ENCODE measurements at places on chromosomes 12 and 14.

- DNase-seq: no peak
These were observed 21.5 kb upstream of the FAM181A start for GRCh38 chr14:93905623-93906022.

GRCh38 chr14:24051176-24051788, 527 bp upstream of the CARMIL3 start:
- no peak for DNase-seq

- peak; percentile 29 for DNase-seq
These were observed 274.7 kb downstream of the DAD1 start for GRCh38 chr14:22314183-22314820.

GRCh38 chr14:105328070-105328677, 13.6 kb downstream of the PACS2 start:
- no peak for DNase-seq

- no peak for DNase-seq
These were observed 57.1 kb downstream of the ATG14 start for GRCh38 chr14:55354500-55354899.

- no peak for DNase-seq
These were observed 22.3 kb downstream of the ZFC3H1 start for GRCh38 chr12:71641390-71641789.

- peak; percentile 82 for DNase-seq
These were observed 848 bp downstream of the CTDSP2 start for GRCh38 chr12:57845478-57846284.

DNA sequence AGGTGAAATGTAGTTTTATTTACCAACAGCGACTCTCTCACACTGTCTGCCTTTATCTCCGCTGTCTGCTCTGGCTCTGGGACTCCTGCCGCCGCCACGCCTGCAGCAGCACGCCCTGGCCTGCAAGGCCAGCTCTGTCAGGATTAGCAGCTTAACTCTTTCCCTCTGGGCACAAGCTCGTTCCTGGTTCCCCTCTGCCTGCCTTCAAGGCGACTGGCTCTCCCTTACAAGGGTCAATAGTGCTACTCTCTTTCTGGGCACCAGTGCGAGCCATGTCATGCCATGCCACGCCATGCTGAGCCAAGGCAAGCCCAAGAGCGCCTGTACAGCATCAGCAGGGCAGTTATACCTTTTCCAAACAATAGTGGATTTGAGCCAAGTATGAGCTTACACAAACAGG, 3.6 kb upstream of the CLEC2B start:
- DNase-seq: no peak

Measured in heart right ventricle (tissue), 16 donors.